ENCODE measurements at places on chromosomes 6 and 20.

GRCh38 chr6:132361101-132361500 lies 40.2 kb downstream of the MOXD1 start:
- no peak for DNase-seq

DNA sequence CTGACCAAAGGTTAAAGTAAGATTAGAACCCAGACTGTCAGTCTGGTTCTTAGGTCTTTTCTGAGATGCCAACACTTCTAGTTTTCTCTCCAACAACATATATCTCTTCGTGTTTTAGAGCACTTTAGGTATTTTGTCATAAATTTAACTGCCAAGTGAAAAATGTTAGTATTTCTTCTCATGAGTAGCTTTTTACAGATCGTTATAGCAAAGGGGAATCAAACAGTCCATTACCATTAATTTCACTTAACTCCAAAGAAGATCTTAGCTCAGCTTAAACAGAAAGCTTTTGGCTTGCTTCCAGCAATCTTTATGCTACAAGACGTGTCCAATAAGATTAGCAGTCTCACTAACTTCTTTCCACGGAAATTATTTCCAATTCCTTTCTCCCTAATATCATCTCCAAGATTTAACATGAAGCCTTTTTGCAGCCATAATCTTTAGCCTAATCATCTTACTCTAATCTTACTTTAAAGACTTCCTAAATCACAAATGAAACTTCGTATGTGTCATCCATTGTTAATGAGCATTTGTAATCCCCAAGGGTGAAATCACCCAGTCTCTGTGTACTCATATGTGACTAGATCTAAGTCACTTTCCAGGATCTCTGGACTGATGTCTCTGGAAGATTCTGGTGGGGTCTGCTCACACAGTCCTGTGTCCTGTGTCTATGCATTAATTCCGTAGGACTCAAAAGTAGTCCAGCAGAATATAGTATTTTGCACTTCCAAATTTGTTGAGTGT lies 38.7 kb downstream of the MOXD1 start:
- no peak for DNase-seq

DNA sequence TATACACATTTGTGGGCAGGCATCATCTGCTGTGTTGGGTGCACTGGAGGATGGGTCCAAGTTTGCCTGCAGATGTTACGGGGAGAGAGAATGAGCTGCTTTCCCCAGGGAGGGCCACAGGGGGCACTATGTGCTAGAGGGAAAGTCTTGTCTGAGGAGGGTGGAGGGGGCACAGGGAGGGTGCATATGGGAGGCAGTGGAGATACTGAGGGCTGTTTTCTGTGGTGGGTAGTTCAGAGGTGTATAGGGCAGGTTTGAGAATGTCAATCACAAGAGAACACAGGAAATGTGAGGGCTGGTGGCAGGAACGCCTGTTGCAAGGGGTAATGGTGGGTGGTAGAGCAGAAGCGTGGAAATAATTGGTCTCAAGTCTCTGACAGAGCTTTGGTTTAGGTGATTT lies 7.7 kb upstream of the PTPRA start:
- DNase-seq: no peak

DNA sequence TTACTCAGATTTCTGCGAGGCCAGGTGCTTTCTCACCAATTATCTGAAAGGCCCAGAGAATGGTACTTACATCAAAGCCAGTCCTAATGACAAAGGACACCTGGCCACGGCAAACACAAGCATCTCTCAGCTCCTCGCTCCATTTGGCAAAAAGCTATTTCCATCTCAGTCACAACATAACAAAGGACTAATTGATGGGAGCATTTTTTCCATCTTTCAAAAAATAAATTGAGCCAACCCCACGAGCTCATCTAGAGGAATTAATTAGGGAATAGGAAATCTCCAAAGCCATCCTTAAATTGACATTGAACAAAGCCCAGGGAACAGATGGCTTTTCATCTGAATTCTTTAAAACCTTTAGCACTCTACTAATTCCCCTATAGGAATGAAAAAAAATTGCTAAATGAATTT lies 236.7 kb downstream of the HAO1 start:
- DNase-seq: no peak

DNA sequence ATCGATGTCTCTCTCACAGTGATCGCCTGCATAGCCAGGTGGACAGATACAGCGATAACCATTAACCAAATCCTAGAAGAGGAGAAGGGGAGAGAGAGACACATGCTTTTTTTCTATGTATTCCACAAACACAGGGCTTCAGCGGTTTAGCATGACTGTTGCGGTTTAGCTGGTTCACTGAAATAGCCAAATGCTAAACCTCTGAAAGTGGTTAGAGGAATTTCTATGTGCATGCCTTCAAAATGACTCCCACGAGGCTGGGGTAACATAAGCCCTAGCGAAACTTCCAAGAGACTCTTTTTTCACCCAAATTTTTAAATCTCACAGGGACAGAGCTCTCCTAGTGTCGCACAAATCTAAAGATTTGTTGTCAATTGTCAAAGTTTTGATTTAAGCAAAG lies 25.1 kb downstream of the JAG1 start:
- no peak for DNase-seq

DNA sequence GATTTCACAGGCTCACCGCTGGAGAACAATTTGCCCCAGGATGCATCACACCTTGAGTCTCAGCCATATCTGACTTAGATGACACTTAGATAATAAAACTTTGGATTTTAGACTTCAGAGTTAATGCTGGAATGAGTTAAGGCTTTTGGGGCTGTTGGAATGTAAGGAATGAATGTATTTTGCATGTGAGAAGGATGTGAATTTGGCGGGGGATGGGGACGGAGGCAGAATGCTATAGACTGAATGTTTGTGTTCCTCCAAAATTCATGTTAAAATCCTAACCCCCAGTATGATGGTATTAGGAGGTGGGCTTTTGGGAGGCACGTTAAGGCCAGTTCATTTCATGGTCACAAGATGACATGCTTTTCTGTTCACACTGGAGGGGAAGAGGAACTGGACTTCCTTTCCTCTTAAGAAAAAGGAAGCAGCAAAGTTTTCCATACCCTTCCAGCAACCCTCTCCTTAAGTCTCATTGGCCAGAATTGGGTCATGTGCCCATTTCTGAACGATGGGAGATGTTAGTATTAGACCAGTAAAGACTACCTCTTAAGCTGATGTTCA lies 5.8 kb upstream of the SRXN1 start:
- DNase-seq: no peak

DNA sequence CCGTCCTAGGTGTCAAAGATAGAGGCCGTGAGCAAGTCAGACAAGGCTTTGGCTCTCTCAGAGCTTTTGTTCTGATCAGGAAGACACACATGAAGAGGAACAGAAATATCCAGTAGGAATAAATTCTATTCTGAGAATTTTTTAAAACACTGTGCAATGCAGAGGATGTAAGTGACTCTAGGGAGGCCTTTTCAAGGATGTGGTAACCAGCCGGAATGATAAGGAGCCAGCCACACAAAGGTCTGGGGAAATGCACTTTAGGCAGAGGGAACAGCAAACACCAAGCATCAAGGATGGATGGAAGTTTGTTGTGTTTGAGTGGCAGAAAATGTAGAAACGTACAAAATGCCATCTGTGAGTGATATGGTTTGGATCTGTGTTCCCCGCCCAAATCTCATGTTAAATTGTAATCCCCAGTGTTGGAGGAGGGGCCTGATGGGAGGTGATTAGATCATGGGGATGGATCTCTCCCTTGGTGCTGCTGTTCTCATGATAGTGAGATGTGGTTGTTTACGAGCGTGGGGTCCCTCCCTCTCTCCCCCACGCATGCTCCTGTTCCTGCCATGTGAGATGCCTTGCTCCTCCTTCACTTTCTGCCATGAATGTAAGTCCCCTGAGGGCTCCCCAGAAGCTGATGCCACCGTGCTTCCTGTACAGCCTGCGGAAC lies 93.6 kb upstream of the CDYL start:
- no peak for DNase-seq

- DNase-seq: no peak
Observed at GRCh38 chr20:37552415-37552814, 24.7 kb upstream of the BLCAP start.

DNA sequence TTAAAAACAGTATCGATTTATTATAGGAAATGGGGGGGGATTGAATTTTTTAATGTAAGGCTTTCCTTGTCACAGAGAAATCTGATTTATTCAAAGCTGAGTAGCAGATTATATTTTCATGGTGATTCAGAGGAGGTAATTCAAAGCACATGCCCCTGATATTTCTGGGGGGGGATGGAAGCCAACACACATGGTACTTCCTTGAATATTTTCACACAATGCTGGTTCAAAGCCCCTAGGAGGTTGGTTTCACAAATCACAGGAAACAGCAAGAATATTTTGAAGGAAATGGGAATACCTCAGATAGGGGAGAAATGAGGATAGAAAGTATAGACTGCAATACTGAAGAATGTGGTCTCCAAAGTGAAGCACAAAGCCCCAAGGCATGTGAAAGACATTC lies 98.8 kb downstream of the RTN4IP1 start:
- DNase-seq: no peak

DNA sequence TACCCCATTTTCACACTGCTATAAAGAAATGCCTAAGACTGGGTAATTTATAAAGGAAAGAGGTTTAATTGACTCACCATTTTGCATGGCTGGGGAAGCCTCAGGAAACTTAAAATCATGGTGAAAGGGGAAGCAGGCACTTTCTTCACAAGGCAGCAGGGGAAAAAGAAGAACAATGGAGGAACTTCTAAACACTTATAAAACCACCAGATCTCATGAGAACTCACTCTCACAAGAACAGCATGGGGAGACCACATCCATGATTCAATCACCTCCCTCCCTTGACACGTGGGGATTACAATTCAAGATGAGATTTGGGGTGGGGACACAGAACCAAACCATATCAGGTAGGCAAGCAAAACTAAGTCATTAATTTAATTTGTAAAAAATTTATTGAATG lies 343.2 kb downstream of the FRK start:
- DNase-seq: no peak

- no peak for DNase-seq
Observed at GRCh38 chr6:30164714-30165113, 1.4 kb downstream of the TRIM15 start.
